ENCODE measurements at places on chromosomes 7 and 10. TPM values are rescaled to one million over a fixed set of nuclear protein-coding genes. Genes with fewer than 3 reads are reported as not detected.

Gene ANKRD2
- polyA plus RNA-seq: 0.68 TPM

Gene LRRC4
- polyA plus RNA-seq: 3.5 TPM

DNA sequence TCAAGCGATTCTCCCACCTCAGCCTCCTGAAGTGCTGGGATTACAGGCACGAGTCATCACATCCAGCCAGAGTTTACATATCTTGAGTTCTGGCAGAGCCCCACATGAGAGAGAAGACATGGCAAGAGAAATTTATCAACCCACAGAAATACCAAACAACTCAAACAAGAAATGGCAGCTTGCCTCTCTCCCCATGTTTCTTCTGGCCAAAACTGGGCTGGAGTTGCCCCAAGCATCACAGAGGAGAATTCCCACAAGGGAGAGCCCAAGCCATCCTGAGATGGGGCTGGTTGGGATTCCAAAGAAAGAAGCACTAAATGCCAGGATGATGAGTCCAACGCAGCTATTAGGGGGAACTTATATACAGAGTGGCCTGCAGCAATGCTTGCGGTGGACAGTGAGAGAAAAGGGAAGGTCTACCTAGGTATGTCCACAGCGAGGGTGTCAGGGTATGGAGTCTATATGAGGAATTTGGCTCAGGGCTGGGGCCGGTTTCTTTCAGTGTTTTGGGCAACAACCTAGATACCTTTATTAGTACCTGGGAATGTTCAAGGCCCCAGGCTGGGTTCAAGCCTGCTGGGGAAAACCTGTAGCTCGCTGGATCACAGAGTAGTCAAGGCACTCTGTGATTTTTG is 14.5 kb upstream of the PAX4 start:
- no peak for DNase-seq

- no peak for DNase-seq
Observed at GRCh38 chr10:7030134-7030855, 380.5 kb downstream of the SFMBT2 start.

DNA sequence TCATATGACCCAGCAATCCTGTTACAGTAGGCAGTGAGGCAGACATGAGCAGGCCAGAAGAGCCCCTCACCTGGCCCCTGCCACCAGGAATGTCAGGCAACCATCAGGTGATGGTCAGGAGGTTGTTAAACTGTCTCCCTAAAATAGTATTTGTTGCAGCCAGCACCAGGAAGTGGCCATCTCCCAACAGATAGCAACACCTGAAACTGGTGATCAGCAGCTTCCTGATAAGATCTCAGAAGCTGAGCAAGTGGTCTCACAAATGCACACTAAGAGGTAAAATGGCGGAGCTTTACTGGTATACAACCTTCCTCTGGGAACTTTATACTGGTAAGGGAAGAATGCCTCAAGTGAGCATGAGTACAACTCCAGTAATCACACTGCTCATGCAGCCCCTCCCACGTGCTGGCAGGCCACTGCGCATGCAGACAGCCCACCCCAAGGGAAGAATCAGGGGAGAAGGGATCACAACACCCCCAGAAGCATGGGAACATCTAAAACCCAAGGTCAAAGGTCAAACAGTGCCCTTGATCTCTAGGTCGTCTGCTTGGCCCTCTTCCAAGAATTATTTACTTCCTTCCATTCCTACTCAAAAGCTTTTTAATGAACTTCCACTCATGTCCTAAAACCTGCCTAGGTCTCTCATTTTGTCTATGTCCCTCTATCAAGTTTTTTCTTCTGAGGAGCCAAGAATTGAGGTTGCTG is 133.5 kb downstream of the DOCK4 start:
- DNase-seq: no peak

DNA sequence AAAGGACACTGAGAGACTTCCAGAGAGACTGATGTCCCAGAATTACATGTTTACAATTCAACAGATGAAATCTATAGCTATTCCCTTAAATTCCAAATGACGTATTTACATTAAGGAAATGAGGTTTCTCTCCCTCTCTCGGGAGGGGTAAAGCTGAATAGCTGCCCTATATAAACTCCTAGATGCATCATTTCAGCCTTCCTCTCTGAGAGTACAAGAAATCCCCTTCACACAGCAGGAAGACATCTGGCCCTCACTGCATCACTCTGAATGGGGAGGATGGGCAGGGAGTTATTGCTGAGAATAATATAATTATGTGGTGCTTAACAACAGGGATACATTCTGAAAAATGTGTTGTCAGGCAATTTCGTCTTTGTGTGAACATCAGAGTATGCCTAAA is 11.0 kb downstream of the POT1 start:
- DNase-seq: peak; percentile 12

- DNase-seq: peak; percentile 33
Observed at GRCh38 chr7:66505531-66506451, 122.9 kb upstream of the KCTD7 start.

Measured in stomach (tissue), 19 donors.